ENCODE measurements at places on chromosomes 12 and 14. TPM values are rescaled to one million over a fixed set of nuclear protein-coding genes. Genes with fewer than 3 reads are reported as not detected.

DNAJC22 gene
- 1.5 TPM for total RNA-seq

DHRS2 gene
- not detected for total RNA-seq

COX8C gene
- not detected for total RNA-seq

- DNase-seq, result no peak
Measured at GRCh38 chr12:68036642-68037041, 47.4 kb downstream of the IFNG-AS1 start.

DNA sequence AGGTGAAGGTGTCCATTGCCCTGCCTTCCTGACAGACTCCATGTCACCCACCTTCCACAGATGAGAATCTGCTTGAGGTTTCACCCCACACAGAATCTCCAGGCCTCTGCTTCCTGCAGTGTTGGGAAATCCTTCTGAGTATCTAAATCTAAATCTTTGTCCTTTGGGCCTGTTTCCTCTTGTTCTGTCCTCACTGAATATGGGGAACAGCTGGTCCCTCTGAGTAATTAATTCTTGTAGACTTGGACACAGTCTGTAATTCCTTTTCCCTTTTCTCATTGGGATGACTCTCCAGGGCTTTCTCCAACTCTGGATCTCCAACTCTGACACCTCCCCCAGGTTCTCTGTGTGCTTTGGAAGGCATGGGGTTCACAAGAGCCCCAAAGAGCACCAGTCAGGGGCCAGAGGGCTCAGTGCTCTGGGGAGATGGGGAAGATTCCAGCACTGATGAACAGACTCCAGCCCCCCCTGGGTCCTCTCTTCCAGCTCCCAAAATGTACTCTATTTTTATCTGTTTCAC, 2.3 kb upstream of the ACVRL1 start:
- no peak for DNase-seq

FAM216A gene
- total RNA-seq, result 3.7 TPM

GRCh38 chr12:1885082-1885596, 33.3 kb downstream of the CACNA2D4 start:
- no peak for DNase-seq

TAS2R50 gene
- total RNA-seq, result 7.1 TPM

NAV3 gene
- total RNA-seq, result 11.6 TPM

DNA sequence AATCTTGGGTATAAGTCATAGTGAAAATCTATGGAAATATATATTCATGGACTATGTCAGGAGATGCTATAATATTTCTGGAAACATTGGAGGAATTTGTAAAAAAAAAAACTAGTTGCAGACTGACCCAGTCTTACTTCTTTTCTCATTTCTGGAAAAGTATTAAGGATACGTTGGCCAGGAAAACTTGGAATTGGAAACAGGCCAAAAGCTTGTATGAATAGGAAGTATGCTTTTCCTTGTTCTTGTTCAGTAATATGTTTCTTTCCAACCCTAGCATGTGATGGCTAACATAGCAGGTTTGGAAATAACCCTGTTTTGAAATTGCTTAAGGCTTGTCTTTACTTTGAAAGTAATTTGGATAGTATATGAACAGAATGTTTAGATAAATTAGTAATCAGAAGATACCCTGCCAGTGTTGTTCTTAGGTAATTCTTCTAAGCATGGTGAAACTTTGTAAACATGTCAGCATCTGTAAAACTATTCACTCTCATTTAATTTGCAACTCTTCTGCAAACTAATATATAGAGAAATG, 316.2 kb downstream of the NPAS3 start:
- no peak for DNase-seq

DNA sequence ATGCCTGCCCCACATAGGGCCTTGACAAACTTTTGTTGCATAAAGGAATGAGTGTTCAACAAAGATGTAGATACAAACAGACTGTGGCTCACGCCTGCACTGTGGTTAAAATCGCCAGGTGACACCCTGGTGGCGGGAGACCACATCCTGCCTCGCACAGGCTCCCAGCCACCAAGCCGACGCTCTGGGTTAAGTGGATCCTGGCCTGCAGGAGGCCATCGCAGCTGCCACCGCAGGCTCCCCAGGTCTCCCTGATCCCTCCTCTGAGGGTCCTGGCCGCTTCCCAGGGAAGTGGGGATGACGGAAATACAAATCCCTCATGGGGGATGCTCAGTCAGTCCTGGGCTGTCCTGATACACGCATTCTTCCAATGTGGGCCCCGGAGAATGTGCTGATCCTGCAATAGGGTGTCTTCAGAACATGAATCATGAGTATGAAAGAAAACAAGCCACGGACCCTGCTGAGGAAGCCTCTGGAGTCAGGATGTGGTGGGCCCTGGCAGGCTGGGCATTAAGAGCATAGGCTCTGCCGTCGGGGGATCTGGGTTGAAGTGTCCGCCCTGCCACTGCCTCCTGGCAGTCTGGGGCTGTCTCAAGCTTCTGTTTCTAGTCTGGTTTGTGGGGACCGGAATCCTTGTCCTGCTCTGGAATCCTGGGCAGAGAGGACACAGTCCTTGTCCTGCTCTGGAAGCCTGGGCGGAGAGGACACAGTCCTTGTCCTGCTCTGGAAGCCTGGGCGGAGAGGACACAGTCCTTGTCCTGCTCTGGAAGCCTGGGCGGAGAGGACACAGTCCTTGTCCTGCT, 53.5 kb upstream of the BEGAIN start:
- no peak for DNase-seq

FGF23 gene
- not detected for total RNA-seq

TMEM253 gene
- total RNA-seq, result not detected

- DNase-seq, result no peak
Measured at GRCh38 chr14:68305738-68306137, 486.2 kb downstream of the RAD51B start.

- DNase-seq, result no peak
Measured at GRCh38 chr12:74563927-74564326, 26.3 kb downstream of the ATXN7L3B start.

DNA sequence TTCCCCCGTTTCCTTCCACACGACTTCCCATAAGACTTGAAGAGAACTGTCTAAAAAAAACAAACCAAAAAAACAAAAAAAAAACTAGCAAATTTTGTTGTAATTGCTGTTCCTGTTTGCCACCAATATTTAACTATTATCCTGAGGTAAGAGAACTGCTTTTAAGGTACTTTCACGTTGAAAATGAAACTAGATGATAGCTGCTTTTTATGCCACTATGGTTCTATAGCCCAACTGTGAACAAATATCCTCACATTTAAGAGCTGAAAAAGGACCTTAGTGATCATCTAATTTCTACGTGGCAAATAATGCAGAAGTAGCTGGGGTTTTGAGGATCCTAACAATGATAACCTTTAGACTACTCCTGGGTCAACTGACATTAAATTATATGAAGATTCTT, 98.6 kb downstream of the TAOK3 start:
- DNase-seq, result no peak

GRCh38 chr12:116065606-116066005, 211.9 kb downstream of the MED13L start:
- no peak for DNase-seq

JAG2 gene
- 8.8 TPM for total RNA-seq

DNA sequence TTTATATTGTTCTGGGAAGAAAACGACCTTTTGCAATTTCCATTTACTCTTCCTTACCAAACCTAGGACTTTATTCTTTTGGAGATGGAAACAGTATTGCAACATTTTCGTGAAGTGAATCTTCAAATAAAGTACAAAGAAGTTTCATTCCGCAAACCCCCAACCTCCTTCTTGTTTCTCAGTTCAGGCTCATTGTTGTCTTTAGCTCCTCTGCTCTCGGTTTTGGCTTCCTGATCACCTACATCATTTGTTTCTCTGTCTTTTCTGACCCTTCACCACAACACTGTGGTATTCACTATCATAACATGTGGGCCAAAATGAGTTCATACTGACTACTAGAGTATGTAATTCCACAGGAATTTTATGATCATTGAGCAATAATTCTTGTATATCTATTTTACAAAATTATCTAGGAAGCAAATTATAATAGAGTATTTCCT, 266.8 kb downstream of the ADAMTS20 start:
- no peak for DNase-seq

GRCh38 chr14:93039649-93040315, 75.9 kb downstream of the ITPK1 start:
- DNase-seq, result no peak

DNA sequence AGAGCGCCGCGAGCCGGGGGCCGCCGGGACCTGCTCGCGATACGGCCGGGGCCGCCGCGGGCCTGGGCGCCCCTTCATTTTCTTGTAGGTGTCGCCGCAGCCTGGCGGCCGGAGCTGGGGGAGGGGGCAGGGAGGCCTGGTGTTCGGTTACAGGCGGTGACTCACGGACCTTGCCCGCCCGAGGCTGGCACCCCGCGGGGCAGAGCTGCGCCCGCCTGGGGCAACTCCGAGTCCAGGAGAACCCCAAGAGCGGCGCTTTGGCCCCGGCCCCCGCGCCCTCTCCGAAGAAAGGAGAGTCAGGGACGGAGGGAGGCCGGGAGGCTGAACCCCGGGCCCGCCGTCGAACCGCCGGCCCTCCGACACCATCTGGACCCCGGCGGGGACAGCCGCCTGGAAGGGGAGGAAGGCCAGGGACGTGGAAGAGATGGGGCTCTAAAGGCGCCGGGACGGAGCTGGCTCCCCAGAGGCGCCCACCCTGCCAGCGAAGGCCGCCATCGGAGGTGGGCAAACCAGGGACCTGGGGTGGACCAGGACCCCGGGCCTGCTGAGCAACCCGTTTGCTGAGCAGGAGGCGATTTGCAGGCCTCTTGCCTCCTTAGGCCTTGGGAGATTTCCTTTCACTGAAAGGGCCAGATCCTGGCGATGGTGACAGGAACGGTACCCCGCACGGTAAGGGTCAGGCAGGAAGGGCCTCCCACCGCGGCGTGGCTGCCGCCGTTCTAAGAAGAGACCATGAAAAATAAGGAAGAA, 843 bp upstream of the NUAK1 start:
- DNase-seq, result peak; percentile 43

GRCh38 chr14:103862393-103862782, 15.0 kb upstream of the PPP1R13B start:
- DNase-seq, result no peak

VCPKMT gene
- total RNA-seq, result 12.2 TPM

CKB gene
- total RNA-seq, result 109 TPM

DNA sequence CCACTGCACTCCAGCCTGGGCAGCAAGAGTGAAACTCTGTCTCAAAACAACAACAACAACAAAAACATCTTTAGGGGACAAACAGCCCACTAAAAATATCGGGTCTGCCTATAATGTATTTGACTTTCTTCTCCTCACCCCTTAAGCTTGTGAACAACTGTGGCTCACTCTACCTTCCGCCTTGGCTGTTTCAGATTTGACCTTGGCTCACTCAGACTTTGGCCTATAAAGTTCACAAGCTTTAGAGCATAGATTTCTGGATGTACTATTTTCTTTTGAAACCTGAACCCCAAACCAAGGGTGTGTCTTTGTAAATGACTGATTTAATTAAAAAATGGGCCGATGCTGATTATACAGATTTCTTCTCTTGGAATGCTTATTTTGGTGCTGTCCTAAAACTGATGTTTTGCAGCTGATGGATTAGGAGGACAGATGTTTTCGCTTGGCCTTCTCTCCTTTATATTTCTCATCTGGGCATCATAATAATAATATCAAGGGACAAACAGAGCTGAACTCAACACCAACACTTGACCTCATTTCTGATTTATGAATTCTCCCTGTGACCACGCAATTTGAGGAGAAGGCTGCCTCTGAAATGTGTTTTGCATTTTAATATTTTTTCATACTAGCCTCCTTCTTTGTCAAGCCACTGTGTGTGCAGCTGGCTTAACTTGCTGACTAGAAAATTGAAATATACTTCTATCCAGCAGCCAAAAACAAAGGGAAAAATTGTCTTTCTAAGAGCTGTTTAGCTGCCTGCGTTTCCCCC, 40.2 kb upstream of the RASSF3 start:
- no peak for DNase-seq

GRCh38 chr12:39375206-39375808, 67.6 kb downstream of the KIF21A start:
- DNase-seq, result no peak

- DNase-seq, result no peak
Measured at GRCh38 chr12:48693572-48693971, 11.5 kb upstream of the KANSL2 start.

GRCh38 chr12:57456145-57456700, 1.1 kb downstream of the INHBE start:
- DNase-seq, result no peak

DNA sequence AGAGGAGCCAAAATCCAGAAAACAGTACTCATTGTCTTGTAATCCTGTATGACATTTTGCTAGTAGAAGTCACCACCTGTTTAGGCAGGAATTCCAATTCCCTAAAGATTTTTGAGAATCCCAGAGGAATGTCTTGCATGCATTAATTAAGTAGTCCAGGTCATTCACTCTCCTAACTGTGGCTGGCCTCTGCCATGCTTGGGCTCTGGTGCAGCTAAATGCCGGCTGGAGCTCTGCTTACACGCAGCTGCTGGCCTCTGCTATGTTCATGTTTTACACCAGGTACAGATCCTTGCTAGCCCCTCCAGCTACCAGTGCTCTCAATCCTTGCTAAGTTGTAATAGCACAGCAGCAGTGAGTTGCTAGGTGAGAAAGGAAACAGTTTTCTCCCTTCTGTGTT, 16.3 kb upstream of the HIF1A start:
- DNase-seq, result no peak

DNA sequence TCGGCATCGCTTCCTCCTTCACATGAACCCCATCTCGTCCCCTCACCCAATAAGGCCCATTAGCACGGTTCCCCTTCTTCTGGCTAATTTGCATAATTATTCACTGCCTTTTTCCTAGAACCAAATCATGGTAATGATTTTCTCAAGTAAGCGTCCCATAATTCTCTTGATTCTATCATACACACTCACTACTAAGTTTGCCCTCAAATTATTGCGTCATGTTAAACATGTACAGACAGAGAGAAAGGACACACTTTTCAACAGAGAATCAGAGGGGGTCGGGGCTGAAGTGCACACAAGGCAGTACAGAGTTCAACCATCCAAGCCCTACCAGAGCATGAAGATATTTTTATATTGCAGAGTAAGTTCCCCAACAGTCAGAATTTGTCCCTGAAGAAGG, 256.6 kb downstream of the FOXN3 start:
- no peak for DNase-seq

GRCh38 chr12:107404981-107405380, 280.6 kb upstream of the PWP1 start:
- no peak for DNase-seq

P2RX7 gene
- total RNA-seq, result 3.2 TPM

- no peak for DNase-seq
Measured at GRCh38 chr14:69528930-69529329, 44.4 kb downstream of the PLEKHD1 start.

B4GALNT1 gene
- 4.0 TPM for total RNA-seq

Measured in thoracic aorta (tissue), 2 donors.